ENCODE measurements at places on chromosomes 4 and X.

DNA sequence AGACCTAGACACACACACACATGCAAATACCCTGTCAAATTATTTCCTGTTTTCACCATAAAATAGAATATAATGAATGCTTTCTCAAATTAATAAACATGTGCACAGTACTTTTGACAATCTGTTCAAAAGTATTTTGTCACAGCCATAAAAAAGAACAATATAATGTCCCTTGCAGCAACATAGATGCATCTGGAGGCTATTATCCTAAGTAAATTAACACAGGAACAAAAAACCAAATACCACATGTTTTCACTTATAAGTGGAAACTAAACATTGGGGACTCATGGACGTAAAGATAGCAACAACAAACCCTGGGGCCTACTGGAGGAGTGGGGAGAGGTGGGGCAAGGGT is 15.5 kb downstream of the RAB40A start:
- DNase-seq = no peak

DNA sequence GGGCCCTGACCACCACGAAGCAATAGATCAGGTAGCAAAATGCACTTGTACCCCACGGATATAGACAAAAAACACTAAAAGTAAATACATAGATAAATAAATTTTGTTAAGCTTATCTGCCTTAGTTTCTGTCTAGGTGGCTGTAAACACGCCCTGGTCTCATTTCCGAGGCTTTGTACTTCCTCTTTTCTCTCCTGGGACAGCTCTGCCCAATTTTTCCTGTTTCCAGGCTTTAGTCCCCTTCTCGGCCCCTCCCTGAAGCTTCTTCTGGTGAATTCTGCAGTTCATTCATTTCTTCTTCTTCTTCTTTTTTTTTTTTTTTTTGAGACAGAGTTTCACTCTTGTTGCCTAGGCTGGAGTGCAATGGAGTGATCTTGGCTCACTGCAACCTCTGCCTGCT is 73.4 kb upstream of the STOX2 start:
- DNase-seq = no peak

DNA sequence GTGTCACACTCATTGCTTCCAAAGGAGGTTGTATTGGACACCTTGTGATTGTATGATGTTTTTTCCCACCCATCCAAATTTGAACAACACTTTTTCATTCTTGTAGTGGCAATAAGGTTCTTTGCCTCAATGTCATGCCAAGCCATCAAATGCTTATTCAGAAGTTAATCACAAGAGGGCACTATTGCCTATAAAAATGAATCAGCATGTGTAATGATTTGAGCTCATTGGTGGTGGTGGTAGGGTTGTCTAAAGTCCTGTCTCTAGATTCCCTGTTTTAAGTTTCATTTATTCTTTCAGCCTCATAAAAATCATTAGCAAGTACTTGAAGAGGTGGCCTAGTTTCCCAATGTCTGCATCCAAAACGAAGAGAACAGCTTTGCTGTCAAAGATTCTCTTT is 37.0 kb downstream of the IRS4 start:
- DNase-seq = no peak

DNA sequence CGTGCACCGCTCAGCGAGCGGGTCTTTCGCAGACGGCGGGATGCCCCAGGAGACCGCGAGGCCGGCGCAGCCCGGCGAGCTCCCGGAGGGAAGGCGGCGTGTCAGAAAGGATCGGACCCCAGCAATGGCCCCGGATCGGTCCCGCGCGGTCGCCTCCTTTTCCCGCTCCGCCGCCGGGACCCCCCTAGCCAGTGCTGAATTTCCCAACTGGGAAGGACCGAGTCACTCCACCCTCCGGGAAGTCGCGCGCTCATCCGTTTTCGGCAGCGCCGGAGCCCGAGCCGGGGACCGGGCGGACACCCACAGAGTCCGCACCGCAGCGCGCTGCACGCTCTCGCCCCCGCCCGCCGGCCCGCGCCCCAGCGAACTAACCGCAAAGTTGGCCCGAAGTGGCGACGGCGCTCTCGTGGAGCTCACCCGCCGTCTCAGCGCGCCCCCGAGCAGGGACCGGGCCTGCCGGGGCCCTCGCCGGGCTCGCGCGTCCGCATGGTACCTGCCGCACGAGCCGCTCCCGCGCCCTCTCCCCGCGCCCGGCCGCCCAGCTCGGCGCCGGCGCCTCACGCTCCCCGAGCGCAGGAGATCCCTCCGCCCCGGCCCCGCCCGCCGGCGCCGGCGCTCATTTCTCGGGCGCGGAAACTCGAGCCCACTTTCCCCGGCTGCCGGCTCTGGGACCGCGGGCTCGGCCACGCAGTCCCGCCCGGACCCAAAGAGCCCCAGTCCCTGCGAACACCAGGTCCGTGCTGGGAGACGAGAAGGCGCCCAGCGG is at the start of gene FAT1:
Gene FAT1 (minus strand): TSS at position 565 of the 766 bp plus-strand sequence. CDS start 14,029 bp downstream, outside the sequence.
- peak; percentile 92 for DNase-seq

- DNase-seq = no peak
Observed at GRCh38 chrX:7941390-7942042, 14.3 kb upstream of the PNPLA4 start.

DNA sequence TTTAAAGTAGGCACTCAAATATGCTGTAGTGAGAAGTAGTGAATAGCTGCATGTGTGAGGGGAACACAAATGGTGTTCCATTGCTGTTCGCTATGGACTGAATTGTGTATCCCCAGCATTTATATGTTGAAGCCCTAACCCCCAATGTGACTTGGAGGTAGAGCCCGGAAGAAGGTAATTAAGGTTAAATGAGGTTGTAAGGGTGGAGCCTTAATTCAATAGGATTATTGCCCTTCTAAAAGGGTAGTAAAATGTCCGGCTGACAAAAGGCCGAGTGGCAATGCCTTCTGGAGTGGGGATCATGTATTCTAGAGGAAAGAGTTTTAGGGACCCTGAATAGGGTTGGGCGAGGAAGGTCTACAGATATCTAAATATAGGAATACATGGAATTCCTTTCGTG is 168.9 kb upstream of the NUDT10 start:
- no peak for DNase-seq

GRCh38 chrX:23844502-23845138 is 61.6 kb downstream of the SAT1 start:
- no peak for DNase-seq

GRCh38 chrX:2628751-2629315 is 62.3 kb upstream of the CD99 start:
- no peak for DNase-seq

Measured in aorta (tissue), 5 donors.